ENCODE measurements at places on chromosomes 11 and 22.
A peak's percentile ranks its signal among the peaks of the same experiment; 100 is the strongest.

GRCh38 chr11:106644824-106645223 lies 373.5 kb downstream of the GUCY1A2 start:
- no peak for DNase-seq

DNA sequence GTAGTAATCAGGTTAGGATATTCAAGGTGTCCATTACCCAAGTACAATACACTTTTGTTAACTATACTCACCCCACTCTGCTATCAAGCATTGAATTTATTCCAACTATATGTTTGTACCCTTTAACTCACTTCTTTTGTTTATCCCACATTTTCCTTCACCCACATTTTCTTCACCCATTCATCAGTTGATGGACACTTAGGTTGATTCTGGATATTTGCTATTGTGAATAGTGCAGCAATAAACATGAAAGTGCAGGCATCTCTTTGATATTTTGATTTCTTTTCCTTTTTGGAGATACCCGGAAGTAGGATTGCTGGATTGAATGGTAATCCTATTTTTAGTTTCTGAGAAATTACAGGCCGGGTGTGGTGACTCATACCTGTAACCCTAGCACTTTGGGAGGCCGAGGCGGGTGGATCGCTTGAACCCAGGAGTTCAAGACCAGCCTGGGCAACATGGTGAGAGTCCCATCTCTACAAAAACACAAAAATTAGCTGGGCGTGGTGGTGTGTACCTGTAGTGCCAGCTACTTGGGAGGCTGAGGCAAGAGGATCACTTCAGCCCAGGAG lies 6.5 kb downstream of the TMEM25 start:
- no peak for DNase-seq

- DNase-seq = no peak
Measured at GRCh38 chr11:72696866-72697700, 22.9 kb upstream of the PDE2A start.

DNA sequence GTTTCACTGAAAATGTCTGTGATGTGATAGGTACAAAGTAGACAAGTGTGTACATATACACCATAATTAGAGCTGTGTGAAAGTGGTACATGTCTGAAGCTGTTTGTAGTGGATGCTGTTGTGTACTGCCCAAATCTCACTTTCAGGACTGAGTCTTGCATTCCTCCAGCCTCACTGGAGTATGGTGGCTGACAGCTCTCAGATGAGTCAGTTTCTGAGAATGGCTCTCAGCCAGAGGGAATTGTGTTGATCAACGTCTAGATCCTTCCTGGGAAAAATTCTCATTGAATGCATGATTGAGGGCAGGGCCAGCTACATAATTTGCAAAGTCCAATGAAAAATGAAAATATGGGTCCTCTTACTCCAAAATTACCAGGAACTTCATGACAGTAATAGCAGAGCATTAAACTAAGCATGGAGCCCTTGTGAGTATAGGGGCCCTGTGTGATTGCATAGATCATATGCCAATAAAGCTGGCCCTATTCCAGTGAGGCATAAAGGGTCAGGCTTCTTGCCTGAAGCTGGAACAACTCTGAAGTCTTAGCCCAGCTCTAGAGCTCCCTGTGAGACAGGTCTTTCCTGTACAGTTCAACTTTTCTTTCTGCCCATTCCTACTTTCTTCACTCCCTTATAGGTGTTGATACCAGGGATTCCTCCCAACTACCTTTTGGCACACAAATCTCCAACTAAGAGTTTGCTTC lies 10.8 kb upstream of the CYP2R1 start:
- DNase-seq = no peak

DNA sequence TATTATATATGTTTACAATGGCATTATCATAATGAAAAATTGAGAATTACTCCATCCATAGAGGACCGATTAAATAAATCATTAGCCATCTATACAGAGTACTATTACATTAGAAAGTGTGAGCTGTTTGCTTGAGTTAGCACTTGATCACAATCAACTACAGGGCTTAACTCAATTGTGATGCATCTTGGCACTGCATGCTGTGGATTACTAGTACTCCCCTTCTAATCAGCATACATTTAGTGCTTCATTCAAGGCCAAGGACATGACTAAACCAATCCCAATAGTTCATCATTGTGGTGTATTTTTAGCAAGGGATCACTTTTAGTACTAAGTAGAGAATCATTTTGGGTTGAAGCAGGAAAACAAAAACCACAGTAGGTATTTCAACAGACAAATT lies 23.5 kb upstream of the ARHGAP42 start:
- DNase-seq = no peak

DNA sequence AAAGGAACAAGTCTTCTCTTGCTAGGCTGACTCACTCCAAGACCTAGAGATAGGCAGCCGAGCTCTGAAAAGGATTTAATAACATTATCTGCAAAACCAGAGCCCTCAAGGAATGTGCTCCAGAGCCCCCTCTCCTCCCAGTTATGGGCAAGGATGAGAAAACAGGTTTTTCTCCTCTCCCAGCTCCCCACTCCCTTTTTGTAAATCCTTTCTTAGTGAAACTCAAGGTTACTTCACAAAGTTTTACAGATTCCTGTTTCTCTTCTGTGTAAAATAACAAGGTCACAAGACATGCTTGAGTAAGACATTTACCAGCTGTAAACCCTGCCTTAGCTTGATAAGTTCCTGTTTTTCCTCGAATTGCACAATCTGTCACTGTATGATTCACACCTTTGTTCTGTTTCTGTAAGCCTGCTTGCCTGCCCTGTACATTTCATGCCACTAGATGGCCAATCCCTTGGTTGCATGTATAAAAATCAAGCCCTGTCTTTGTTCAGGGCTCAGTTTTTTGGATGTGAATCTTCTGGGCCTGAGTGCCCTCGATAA lies 489.4 kb downstream of the KCNA4 start:
- no peak for DNase-seq

GRCh38 chr11:118672846-118673245 lies 6.6 kb downstream of the TREH start:
- DNase-seq = no peak

DNA sequence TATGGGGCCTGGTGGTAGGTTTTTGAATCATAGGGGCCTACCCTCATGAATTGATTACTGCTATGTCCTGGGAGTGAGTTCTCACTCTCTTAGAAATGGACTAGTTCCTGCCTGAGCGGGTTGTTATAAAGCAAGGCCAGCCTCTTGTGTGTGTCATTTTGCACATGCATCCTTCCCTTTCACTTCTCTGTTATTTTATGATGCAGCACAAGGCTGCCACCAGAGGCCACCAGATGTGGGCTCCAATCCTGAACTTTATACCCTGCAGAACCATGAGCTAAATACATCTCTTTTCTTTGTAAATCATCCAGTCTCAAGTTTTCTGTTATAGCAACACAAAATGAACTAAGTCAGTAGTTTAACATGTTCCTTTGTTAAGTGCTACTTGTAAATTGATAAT lies 251.4 kb downstream of the BLID start:
- no peak for DNase-seq

DNA sequence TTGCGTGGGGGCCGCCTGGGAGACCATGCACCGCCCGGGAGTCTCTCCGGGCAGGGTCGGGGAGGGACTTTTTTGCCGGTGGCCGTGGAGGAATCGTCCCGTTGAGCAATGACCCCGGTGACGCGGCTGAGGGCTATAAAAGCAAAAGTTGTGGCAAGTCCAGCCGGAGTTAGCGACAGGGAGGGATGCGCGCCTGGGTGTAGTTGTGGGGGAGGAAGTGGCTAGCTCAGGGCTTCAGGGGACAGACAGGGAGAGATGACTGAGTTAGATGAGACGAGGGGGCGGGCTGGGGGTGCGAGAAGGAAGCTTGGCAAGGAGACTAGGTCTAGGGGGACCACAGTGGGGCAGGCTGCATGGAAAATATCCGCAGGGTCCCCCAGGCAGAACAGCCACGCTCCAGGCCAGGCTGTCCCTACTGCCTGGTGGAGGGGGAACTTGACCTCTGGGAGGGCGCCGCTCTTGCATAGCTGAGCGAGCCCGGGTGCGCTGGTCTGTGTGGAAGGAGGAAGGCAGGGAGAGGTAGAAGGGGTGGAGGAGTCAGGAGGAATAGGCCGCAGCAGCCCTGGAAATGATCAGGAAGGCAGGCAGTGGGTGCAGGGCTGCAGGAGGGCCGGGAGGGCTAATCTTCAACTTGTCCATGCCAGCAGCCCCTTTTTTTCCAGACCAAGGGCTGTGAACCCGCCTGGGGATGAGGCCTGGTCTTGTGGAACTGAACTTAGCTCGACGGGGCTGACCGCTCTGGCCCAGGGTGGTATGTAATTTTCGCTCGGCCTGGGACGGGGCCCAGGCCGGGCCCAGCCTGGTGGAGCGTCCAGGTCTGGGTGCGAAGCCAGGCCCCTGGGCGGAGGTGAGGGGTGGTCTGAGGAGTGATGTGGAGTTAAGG lies at the start of gene NEAT1:
NEAT1 (plus strand) TSS at position 166 of the 883 bp plus-strand sequence.
- peak; percentile 89 for DNase-seq

Data from activated T-cell treated with anti-CD3 and anti-CD28 coated beads, Interleukin-2, amount 50 U/mL, for 4 hours (primary cell).